HTR-8/SVneo (cell line): ENCODE measurements at places on chromosomes 13 and 19.

DNA sequence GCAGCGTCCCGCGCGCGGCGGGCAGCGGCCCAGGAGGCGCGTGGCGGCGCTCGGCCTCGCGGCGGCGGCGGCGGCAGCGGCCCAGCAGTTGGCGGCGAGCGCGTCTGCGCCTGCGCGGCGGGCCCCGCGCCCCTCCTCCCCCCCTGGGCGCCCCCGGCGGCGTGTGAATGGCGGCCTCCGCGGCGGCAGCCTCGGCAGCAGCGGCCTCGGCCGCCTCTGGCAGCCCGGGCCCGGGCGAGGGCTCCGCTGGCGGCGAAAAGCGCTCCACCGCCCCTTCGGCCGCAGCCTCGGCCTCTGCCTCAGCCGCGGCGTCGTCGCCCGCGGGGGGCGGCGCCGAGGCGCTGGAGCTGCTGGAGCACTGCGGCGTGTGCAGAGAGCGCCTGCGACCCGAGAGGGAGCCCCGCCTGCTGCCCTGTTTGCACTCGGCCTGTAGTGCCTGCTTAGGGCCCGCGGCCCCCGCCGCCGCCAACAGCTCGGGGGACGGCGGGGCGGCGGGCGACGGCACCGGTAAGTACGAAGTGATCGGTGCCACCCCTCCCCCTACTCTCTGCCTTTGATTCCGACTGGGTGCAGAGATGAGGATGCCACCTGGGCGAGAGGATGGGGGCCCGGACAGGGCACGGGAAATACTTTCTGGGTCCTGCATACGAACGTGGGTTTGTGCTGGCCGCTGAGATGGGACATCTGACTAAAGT lies 874 bp downstream of the TRIM28 start:
- DNase-seq = peak; percentile 69

GRCh38 chr19:18697680-18698079 lies 14.2 kb downstream of the CRTC1 start:
- DNase-seq = no peak

GRCh38 chr13:77584106-77584505 lies 48.6 kb downstream of the SCEL start:
- DNase-seq = no peak

DNA sequence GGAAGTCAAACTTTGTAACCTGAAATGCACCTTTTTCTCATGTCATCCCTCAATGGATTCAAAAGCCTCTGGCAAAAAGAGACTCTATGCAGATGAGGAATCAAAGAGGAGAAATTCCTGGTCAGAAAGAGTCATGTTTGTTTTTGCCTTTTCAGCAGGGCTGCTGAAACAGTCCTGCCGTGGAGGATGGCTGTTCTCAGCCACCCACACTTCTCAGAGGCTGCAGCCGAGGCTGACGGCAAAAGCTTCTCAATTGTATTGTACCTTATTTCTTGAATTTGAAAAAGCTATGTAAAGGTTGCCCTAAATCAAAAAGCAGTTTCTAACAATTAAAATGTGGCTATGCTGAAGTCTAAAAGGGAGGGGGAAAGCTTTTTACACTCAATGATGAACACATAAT lies 385.3 kb downstream of the KCTD12 start:
- DNase-seq = no peak

DNA sequence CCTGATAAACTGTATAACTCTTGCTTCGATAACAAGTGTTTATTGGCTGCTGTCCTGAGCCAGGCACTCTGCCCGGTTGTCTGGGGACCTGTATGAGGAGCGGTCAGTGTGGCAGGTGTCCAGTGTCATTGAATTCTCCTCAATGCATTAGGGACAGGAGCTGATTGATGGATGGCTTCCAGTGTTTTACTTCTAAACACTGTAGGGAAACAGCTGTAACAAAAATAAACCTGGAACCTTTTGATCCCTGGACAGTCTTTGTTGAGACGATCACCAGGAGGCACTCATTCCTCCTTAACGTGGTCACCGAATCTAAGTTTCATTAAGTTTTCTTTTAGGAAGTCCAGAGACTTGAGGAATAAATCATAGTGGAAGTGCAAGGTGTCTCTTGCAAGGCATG lies 17.9 kb downstream of the UBAC2 start:
- DNase-seq = no peak

DNA sequence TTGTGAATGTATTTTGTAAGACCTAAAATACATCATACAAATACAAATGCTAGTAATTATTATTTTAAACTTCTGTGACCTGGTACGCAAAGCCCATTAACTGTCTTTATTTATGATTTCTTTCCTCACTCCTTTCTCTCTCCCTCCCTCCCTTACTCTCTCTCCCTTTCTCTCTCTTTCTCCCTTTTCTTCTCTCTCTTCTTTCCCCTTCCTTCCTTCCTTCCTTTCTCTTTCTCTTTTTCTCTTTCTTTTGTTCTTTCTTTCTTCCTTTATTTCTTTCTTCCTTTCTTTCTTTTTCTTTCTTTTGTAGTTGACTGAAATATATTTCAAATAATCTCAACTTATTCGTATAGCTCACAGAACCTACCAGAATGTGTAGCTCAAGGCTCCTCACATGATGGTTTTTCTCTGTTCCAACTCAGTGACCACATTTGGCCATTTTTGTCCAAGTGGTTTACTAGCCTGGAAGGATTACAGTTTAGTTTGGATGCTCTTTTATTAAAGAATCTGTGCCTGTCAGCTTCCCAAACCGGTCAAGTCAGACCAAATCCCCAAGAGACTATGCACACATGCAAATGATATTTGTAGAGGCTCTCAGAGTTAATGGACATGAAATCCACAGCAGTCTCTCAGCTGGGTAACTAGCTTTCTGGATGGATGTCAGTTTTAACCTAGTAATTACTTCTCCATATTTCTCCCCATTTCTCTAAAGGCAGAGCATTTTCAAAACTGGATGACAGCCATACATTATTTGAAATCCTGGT lies 71.7 kb downstream of the POSTN start:
- DNase-seq = no peak

- no peak for DNase-seq
Observed at GRCh38 chr19:33085570-33086128, 4.7 kb downstream of the GPATCH1 start.

GRCh38 chr13:111608556-111608955 lies 288.1 kb downstream of the TEX29 start:
- DNase-seq = no peak

DNA sequence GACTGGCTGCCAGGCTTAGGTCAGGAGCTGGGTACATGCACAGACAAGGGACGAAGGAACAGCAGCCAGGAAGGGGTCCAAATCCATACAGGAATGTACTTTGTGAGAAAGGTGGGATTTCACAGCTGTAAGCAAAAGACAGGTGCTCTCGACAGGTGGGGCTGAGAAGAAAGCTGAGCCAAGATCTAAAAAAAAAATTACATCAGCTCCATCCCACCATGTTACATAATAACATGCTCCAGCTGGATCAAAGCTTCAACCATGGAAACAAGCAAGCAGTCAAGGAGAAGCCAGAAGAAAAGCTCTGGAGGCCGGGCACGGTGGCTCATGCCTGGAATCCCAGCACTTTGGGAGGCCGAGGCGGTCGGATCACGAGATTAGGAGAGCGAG lies 8.0 kb downstream of the UBXN6 start:
- DNase-seq = no peak

GRCh38 chr13:103272770-103273169 lies 206.6 kb upstream of the SLC10A2 start:
- DNase-seq = no peak

GRCh38 chr13:111329641-111330040 lies 9.2 kb downstream of the TEX29 start:
- no peak for DNase-seq

DNA sequence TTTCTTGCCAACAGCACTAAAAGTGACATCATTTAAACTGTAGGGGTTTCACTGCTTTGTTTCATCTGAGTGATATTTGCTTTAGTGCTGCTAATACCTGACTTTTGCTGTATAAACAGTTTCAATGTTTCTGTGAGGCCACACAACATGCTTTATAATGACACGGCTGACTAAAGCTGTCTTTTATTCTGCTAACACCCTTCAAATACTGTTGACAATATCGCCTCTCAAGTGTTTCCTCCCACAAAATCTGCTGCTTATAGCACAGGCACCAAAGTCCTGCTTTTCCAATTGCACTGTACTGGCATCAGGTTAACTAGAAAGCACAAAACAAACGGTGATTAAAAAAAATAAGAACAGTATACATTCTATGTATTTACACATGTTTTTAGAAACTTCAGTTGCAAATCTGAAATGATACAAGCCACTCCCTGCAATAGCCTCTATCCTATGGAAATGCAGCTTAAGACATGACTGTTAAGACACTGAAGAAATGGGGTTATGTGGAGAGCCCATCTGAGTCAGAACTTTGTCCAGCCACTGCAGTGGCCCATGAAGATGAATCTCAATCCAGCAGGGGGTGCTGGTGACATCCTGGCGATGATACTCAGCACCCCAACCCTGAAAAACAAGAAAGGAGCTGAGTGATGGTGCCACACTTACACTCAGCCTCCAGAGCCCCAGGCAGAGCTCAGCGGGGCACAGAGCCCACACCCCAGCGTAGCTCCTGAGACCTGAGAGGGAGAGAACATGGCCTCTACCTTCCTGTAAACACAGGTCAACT lies 29.4 kb downstream of the RFXAP start:
- DNase-seq = no peak

DNA sequence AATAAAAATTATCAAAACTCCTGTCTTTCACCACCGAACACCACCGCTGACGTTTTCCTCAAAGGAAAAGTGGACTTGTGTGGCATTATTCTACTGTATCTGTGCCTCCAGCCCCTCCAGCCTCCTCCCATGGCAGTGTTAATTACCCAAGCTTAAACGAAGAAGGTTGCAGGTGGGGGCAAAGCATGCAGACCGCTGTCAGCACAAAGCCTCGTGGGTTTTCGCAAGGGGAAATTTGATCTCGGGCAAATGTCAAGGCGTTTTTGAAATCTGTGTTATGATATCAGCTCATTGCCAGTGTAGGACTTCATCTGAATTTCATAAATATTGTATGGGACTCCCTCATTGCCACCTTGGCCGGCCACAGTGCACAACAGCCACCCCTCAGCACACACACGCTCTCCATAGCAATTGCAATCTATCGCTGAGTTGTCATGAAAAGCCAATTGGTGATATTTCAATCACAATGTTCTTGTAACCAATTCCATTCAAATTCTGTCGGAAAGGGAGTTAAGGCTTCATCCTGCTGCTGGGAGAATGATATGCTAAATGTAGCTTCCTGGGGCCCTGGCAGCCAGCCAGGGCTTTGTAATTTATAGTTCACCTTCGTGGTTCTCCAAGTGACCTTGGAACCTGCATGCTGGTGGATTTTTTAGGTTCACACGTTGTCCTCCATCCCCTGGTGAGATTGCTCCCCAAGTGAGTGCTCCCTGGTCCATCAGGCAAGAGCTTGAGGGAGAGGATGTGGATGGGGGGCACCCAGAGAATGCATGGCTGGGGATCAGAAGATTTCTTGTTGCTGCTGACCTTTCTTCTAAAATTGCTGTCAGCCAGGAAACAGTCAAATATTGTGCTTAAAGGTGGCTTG lies 16.6 kb downstream of the CHST8 start:
- no peak for DNase-seq

DNA sequence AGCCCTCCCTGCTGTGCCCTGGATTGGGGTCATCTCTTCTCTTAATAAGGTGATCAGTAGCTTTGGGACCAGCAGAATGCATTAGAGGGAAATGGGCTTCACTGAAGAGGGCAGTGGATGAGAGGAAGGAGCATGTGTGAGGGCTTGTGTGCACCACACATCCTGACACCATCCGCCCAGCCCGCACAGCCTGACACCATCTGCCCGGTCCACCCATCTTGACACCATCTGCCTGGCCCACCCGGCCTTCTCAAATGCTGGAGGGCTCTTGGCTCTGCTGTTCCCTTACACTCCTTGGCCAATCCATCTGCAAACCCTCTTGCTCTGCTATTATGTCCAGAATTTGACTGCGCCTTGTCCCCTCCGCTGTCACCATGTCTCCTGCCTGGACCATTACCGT lies 41.8 kb downstream of the BICRA start:
- no peak for DNase-seq

DNA sequence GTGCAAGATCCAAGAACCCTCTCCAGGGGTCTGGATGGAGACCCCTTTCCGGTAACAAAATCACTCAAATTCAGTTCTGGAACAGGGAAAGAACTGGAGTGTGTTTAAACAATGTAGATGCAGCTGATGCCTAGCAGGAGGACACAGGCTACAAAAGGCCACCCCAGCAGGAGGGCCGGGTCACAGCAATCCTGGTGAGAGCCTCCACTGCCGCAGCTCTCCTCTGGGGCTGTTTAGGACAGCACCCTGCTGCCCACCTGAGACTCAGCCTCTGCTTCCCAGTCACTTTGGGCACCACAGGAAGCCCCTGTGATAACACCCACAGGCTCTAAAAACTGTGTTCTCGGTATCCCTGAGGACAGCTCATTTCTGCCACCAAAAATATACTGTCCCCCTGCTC lies 318.7 kb upstream of the NBEA start:
- no peak for DNase-seq

DNA sequence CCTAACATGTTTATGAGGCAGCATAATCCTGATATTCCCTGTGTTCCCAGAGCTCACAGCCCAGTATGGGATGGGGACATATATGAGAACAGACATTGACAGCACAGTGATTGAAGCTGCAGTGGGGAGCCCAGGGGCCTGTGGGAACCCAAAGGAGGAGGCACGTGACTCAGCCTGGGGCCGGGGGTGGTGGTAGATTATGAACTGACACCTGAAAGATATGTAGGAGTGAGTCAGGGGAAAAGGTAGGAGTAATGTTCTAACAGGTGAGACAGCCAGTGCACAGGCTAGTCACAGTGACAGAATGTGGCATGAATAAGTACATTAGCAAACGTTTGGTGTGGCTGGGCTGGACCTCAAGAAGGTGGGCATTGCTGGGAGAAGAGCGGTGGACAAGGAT lies 29.0 kb downstream of the CKM start:
- no peak for DNase-seq

GRCh38 chr19:49528211-49528771 lies 488 bp downstream of the RCN3 start:
- DNase-seq = no peak

DNA sequence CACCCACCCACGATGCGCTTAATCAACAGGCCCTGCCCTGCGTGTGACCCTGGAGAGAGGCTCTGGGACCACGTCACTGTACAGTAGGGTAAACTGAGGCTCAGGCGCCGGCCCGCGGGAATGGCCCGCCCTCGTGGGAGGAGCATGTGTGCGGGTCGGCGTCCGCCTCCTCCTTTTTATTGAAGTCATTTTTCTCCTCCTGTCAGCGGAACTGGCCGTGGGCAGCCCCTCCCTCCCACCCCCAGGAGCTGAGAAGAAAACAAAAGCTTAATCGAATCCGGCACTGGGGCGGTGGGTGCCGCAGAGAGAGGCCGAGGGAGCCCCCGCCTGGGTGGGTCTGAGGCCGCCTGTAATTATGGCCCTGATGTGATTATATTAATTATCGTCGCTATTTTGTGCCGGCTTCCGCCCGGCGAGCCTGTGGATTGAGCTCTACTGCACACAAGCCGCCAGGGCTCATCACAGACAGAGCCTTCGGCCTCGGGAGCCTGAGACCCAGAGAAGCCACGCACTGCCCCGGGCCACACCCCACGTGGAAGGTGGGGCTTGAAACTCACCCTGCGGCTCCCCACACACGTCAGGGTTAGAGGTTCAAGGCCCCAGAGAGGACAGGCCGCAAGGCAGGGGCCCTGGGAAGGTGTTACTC lies 7.0 kb downstream of the C2CD4C start:
- no peak for DNase-seq
